ENCODE measurements at places on chromosomes 1 and 21. TPM values are rescaled to one million over a fixed set of nuclear protein-coding genes. Genes with fewer than 3 reads are reported as not detected.

- peak; percentile 77 for DNase-seq
These were observed at the start of gene TSEN15 for GRCh38 chr1:184051485-184052193. Gene TSEN15 (plus strand): TSS chr1:184051730. CDS start chr1:184051756, 26 bp downstream.

GRCh38 chr1:153659656-153660055 lies 1.2 kb downstream of the SNAPIN start:
- DNase-seq = no peak

DNA sequence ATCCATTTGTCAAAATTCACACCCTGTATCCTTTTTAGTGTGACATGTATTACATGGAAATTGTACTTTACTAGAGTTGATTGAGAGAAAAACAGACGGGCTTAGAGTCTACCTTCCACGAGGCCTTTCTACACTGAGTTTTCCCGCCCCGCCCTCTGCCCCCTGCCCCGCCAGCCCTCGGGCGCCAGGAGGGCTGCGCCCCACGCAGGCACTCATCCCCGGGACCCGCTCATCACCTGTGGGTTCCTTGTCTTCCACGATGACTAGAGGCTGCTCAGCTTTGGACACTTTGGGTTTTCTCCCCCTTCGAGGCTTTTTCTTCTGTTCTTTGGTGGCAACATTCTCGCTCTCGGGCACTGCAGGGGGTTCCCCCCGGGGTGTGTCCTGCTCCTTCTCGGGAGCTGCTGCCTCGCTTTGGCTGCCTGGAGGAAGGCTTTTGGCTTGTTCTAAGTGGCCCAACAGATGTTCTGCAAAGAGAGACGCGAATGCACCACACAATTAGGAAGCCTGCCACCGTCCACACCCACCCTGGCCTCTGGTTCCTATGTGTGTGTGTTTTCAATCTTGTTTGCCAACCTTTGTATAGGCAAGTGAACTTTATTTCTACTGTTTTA lies 39.6 kb downstream of the PRDM15 start:
- no peak for DNase-seq

DNA sequence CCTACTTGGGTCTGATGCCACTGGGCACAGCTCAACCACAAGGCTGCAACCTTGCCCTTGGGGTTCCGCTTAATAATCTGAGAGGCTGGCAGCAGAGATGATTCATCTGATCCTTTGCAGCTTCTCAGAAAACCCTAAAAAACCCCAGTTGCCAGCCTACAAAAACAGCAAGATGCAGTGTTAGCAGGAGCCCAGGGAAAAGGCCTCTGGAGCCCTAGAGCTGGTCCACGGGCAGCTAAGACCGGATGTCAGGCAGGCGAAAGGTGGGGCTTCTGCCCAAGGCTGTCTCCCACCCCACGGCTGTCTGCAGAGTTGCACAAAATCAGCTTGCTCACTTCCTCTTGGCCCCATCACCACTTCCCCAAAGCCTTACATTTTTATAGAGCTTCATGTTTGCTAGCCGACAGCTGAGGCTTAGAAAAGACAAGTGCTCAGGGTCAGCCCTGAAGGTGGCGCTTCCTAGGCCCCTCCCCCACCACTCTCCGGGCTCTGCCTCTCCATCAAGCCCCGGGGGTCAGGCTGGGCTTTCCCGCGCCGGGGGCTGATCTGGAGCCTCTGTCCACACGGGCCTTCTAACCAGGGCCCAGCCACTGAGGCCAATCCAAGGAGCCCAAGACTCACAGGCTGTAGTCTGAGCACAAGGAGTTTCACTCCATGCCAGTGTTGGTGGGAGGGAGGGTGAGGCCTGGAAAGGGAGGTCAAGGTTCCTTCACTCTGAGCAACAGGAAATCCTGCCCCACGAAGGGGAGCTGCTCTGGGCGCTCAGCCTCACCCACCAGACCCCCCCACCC lies 4.2 kb upstream of the ADORA3 start:
- peak; percentile 83 for DNase-seq

DNA sequence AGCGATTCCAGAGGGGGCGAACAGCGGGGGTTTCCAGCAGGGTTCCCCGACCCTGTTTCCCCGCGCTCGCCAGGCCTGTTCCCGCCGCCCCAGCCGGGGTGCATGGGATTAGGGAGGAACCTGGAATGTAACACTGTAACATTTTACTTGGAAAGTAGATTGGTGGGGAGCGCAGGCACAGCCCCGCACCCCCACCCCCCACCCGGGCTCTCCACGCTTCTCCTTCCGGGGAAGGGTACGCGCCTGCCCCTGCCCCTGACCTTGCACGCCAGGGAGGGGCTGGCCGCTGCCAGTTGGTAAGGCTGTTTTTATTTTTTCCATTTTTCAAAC lies 427 bp downstream of the FAM3B start:
- DNase-seq = no peak

GRCh38 chr1:51063121-51063520 lies 38.9 kb upstream of the C1orf185 start:
- no peak for DNase-seq

DNA sequence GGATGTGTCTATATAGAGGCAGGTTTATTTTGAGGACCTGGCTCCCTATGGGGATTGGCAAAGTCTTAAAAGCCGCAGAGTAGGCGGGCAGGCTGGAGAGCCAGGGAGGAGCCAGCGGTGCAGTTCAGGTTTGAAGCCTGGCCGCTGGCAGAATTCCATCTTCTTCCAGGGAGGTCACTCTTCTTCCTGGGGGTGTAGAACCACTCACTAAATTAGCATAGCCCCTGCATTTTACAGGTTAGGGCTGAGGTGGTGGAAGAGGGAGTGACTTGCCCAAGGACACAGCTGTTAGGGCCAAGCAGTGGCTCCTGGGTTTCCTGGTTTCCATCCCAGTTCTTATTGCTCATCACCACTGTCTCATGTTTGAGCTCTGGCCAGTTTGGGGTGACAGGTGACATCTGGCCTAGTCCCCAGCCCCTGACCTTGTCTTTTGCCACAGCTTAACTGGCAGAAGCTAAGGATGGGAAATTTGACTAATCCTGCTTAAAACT lies 1.4 kb downstream of the PINK1 start:
- DNase-seq = peak; percentile 25

- no peak for DNase-seq
These were observed 72.3 kb upstream of the PPP2R5A start for GRCh38 chr1:212212906-212213305.

GRCh38 chr1:64691626-64692025 lies 53.2 kb upstream of the RAVER2 start:
- DNase-seq = no peak

GRCh38 chr1:196143602-196144342 lies 464.5 kb downstream of the KCNT2 start:
- no peak for DNase-seq

- peak; percentile 36 for DNase-seq
These were observed 5.1 kb downstream of the MAP7D1 start for GRCh38 chr1:36160949-36161485.

- no peak for DNase-seq
These were observed 62.9 kb downstream of the DAB1 start for GRCh38 chr1:57360846-57361407.

DNA sequence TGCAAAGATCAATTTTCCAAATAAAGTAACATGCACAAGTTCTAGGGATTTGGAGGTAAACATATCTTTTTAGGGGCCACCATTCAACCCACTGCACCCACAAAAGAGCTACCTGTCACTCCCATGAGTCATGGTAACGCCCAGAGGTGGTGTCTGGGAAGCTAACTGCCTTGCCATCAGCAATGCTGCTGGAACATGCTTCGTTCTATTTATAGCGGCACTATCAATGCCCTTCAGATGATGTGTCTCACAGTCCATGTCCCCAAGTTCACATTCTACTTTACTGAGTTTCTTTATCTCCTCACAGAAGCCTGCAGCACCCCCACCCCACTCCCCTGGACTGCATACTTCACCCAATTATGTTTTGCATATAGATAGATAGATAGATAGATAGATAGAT lies 95.4 kb downstream of the LPAR3 start:
- no peak for DNase-seq

DNA sequence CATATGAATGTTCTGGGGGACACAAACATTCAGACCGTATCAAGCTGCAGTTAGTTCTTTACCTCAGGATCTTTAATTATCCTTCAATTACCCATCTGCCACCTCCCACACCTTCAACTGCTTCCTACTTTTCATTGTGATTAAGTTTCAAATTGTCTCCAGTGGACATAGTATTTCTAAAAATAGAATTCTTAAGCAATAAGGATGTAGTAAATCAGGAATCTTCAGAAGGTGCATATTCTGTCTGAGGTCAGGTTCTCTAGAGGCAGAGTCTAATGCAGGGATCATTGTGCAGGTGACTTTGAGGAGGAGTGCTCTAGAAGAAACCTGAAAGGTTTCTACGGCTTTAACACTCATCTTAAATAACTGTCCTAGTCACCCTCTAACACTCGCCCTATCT lies 102.6 kb upstream of the PPP2R5A start:
- no peak for DNase-seq

GRCh38 chr1:38371505-38371844 lies 324.9 kb upstream of the POU3F1 start:
- DNase-seq = no peak

GRCh38 chr1:31428436-31429221 lies 15.6 kb downstream of the SERINC2 start:
- no peak for DNase-seq

GRCh38 chr21:46153247-46154154 lies 1.9 kb downstream of the FTCD start:
- DNase-seq = peak; percentile 85

DNA sequence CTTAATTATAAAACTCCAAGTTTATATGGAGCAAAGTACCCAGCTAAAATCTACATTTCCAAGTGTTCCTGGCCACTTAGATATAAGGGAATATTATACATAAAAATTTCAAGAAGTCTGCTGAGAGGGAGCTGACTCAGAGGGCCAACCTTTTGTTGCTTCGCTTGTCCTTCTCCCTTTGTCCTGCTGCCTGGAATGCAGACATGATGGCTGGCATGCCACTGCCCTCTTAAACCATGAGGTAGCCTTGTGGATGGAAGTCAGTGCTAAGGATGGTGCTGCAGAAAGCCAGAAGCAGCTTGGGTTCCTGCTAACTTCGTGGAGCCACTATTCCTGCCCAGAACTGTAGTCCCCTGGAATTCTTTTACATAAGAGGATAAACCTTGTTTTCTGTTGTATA lies 38.9 kb upstream of the SRP9 start:
- no peak for DNase-seq

DNA sequence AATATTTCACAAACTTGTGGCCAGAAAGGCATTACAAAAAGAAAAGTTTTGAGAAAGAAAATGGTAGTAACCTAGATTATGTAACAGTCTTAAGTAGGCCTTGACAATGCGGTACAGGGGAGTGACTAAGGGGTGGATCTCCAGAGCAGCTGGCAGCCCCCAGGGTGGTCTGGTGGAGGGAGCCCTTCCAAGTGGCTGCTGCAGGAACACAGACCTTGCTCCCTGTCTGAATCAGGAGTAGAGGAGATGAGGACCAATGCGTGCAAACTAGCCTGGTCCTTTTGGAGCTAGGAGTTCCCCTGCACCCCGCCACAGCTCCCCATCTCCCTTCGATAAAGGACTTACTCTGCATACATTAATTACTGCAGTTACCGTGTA lies 189.0 kb downstream of the NFIA start:
- DNase-seq = peak; percentile 35

DNA sequence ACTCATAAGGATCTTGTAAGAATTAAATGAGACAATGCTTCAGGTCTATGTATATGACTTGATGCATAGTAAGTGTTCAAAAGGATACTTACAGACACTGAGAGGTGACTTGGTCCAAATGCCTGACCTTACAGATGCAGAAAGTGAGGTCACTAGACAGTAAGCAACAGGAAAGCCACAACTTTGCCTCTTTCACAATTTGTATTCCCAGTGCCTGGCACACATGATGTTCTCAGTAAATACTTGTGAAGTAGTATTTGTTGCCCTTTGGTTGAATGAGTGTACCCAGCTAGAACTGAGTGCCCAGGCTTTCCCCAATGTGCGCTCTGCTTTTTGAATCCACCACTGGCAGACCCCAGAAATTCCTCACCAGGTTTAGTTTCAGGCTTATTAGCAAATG lies 105.1 kb downstream of the BEND5 start:
- DNase-seq = no peak

DNA sequence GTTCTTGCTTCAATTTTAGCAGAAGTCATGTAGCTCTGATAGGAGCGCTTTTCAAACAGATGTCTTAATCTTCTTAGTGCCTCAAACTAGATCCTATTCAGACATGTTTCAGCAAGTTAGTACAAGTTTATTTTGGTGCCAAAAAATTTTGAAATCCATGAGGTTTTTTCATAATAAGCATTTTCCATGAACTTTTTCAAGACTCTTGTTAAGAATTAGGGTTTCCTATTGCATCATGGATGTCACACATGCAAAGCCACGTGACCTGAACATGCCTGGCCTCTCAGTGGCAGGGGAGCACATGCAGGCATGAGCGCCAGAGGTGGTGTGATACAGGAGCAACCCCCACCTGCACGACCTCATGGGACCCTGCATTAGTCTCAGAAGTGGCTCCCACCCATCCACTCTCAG lies 67.6 kb downstream of the POFUT2 start:
- no peak for DNase-seq

- peak; percentile 46 for DNase-seq
These were observed 31.4 kb downstream of the POFUT2 start for GRCh38 chr21:45256021-45256911.

GRCh38 chr1:78843111-78843510 lies 163.4 kb downstream of the ADGRL4 start:
- no peak for DNase-seq

DNA sequence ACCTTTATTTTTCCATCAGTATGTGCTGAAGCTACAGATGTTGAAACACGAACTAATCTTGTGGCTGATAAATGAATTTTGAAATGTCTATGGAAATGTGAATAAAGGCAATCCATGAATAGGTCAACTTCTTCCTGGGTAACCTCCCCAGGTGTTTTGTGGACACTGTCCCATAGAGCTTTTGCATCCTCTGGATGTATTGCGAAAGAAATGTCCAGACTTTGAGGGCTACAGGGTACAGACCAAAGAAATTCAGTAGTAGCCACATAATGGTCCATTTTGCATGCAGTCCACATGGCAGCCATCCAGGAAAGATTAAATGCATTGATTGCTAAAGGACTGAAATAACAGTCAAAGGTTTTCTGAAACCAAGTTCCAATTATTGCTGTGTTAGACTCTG lies 21.5 kb upstream of the DARS2 start:
- DNase-seq = no peak

AGMAT gene
- total RNA-seq = 0.22 TPM

FOXO6 gene
- 11.7 TPM for total RNA-seq

TSPEAR gene
- total RNA-seq = not detected

FAM163A gene
- not detected for total RNA-seq

SPRR2B gene
- not detected for total RNA-seq

NGF gene
- total RNA-seq = 0.83 TPM

MAN1A2 gene
- total RNA-seq = 31.8 TPM

All from glutamatergic neuron (in vitro differentiated cells).